ENCODE measurements at places on chromosomes 7 and 10. TPM values are rescaled to one million over a fixed set of nuclear protein-coding genes. Genes with fewer than 3 reads are reported as not detected.
A peak's percentile ranks its signal among the peaks of the same experiment; 100 is the strongest.

The AQP1 gene
- not detected for total RNA-seq

The JCAD gene
- total RNA-seq: 8.5 TPM

DNA sequence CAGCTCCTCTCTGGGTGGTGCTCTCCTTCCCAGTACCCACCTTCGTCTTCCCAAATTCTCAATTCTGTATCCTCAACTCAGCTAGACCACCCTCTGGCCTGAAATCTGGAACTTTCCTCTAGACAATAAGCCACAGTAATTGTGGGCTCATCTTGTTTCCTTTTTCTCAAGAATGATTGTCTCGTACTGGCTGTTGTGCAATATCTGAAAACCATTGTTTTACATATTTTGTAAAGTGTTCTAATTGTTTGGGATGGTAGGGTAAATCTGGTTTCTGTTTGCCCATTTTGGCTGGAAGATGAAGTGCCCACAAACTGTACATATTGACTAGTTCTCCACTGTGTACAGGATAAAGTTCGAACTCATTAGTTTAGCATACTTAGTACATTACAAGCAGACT is 11.3 kb upstream of the NOBOX start:
- DNase-seq: no peak

DNA sequence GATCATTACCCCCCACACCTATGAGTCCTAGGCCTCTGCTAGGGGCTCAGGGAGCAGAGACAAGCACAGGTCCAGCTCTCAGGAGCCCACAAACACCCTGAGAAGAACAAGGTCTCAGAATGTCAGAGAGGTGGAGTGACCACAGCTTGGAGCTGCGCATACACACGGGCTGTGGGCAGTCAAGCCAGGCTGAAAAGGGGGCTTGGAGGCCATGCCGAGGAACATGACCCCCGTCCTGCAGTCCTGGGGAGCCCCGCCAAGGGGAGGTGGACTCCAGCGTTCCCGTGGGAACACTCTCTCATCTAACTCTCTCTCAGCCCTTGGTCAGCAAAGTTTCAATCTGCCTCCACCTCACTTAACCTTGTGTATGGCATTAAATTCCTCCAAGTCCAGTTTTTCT is 7.8 kb upstream of the MMP21 start:
- DNase-seq: no peak

- DNase-seq: peak; percentile 83
Measured at GRCh38 chr10:97466755-97467154, 20.8 kb downstream of the ZDHHC16 start.

GRCh38 chr7:148789220-148789619 is 90.5 kb downstream of the CUL1 start:
- no peak for DNase-seq

The ACSM6 gene
- not detected for total RNA-seq

DNA sequence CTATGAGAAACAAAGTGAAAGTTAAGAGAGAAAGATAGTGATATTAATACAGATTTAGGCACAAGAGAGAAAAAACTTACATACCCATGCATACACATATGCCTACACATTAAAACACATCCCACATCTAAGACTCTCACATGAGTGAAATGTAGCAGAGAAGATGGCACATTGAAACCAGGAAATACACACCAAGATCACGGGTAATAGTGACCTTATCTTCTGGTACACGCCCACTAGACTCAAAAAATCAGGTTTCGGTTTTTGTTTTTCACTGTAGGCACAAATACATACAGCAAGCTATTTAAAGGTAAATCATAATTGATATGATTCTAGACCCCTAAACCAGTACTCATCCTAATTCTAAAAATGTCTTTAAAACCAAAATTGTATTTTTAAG is 225.2 kb upstream of the TAC1 start:
- no peak for DNase-seq

DNA sequence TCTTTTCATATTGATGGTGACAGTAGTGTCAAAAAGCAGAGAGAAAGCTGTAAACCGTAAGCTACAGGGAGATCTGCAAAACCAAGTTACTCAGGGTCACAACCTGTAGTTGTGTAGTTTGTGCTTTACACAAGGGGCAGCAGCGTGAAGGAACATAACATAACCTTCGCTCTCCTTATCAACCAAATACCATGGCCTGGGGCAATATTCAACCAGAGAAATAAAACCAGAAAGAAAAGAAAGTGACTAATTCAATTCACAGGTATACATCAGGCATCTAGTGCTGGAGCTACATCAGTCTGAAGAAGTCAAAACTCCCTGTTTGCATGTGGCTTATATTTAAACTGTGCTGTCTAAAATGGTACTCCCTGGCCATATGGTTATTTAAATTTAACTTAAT is 224.3 kb downstream of the TWIST1 start:
- no peak for DNase-seq

DNA sequence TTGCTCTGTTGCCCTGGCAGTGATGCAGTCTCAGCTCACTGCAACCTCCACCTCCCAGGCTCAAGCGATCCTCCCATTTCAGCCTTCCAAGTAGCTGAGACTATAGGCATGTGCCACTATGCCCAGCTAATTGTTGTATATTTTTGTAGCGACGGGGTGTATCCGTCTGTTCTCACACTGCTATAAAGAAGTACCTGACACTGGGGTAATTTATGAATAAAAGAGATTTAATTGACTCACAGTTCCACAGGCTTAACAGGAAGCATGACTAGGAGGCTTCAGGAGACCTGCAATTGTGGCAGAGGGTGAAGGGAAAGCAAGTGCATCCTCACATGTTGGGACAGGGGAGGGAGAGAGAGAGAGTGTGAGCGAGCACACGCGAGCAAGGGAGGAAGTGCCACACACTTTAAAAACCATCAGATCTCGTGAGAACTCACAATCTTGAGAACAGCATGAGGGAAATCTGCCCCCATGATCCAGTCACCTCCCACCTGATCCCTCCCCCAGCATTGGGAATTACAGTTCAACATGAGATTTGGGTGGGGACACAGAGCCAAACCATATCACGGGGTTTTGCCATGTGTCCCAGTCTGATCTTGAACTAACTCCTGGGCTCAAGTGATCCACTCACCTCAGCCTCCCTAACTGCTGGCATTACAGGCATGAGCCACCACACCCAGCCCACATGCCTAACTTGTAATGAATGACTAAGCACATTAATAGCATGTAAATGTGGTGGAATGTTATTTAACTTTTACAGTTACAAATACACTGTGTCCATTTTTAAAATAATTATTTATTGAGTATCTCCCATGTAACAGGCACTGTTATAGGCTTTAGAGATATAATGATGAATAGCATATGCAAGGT is 65.5 kb downstream of the RALA start:
- peak; percentile 48 for DNase-seq

- DNase-seq: peak; percentile 35
Measured at GRCh38 chr7:138092486-138093028, 16.3 kb downstream of the AKR1D1 start.

DNA sequence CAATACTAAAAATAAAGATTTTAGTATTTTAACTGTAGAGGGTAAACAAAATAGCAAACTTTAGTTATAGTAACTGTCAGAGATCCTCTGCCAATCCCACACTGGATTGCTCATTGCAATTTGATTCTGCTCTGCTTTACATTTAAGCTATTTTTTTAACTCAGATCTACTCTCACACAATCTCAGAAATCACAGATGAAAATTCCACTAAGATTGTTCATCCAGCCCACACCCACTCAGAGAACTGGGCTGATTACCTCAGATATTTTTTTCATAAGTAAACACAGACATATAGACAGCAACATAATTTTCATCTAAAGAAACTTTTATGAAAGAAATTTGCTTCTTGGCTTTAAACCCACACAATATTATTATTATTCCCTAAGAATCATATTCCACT is 7.0 kb downstream of the OSBPL3 start:
- DNase-seq: peak; percentile 32

DNA sequence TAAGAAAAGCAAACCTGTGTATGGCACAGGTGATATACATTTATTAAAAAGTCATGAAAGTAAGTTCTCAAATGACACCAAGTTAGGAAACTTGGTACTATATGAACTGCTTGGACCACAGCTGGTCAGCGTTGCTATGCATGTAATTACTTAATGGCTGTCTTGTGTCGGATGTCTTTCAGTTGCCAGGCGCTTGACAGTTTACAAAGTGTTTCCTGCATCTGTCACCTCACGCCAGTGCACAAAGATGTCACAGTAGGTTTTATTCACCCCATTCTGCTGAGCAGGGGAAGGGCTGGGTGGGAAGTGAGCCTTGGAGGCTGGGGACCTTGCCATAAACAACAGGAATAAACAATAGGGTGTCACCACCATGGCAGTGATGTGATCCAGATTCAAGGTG is 35.8 kb downstream of the ADAM12 start:
- DNase-seq: no peak

DNA sequence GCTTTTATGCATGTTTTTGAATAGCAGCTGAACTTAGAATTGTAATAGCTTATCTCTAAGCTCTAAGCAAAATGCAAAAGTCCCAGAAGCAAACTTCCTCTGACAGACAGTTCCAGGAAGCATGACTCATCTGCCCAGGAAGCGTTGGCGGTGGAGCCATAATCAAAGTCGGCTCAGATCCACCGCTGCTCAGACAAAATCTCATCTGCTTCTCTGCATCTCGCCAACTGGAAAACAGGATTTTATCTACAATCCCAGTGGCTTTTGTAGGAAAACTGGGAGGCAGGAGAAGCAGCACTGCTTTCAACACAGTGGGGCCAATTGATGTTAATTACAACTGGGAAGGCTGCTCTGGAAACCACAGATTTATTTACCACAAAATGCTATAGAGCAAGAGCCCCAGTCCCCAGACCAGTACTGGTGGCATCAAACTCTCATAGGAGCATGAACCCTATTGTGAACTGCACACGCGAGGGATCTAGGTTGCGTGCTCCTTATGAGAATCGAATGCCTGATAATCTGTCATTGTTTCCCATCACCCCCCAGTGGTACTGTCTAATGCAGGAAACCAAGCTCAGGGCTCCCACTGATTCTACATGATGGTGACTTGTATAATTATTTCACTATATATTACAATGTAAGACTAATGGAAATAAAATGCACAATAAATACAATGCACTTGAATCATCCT is 99.9 kb downstream of the CUBN start:
- peak; percentile 89 for DNase-seq

GRCh38 chr7:149625947-149626392 is 128.4 kb upstream of the ZNF746 start:
- no peak for DNase-seq
